T-helper 2 cell (primary cell): ENCODE measurements at places on chromosomes 3 and 15.
A peak's percentile ranks its signal among the peaks of the same experiment; 100 is the strongest.

- DNase-seq = no peak
These were observed 45.6 kb downstream of the LRTM1 start for GRCh38 chr3:54882129-54882833.

- peak; percentile 9 for DNase-seq
These were observed 35.7 kb downstream of the MGA start for GRCh38 chr15:41695750-41696436.

DNA sequence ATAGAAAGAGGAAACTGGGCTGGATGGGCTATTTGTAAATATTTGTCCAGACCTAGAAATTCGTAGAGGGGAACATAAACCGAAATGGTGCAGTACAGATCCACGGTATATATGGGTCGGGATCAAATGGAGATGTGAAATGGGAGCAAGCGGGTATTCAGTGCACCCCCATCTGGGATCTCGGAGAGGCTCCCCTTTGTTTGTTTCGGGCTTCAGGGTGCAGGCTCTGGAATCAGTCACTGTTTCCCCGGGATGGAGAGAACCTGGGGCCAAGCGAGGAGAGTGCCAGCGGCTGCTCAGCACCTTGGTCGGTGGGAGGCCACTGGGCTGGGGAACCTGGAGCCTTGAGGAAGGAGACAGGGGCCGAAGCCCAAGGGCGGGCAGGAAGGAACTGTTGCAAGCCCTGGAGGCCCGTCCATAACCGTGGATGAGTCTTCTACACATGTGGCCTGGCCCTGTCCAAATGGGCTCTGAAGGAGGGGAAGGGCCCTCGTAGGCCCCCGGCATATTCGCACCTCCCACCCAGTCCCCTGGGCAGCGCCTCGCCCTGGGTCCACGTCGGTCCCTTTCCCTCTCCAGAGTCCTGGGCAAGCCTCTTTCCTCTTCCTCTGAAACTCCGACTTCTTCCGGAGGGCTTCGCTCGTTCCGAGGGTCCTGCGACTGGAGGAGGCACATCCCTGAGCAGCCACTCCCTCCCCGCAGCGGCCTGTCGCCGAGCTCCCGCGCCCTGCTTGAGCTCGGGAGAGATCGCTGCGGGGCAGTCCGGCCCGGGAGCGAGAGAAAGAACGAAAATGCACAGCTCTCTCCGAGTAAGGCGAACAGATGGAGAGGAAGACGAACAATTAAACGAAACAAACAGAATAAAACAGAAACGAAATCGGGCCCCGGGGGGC is 3.0 kb downstream of the ISL2 start:
- DNase-seq = no peak

- no peak for DNase-seq
These were observed 10.0 kb upstream of the ST6GAL1 start for GRCh38 chr3:186920301-186920700.

- peak; percentile 64 for DNase-seq
These were observed 203.8 kb downstream of the UACA start for GRCh38 chr15:70559265-70560239.

DNA sequence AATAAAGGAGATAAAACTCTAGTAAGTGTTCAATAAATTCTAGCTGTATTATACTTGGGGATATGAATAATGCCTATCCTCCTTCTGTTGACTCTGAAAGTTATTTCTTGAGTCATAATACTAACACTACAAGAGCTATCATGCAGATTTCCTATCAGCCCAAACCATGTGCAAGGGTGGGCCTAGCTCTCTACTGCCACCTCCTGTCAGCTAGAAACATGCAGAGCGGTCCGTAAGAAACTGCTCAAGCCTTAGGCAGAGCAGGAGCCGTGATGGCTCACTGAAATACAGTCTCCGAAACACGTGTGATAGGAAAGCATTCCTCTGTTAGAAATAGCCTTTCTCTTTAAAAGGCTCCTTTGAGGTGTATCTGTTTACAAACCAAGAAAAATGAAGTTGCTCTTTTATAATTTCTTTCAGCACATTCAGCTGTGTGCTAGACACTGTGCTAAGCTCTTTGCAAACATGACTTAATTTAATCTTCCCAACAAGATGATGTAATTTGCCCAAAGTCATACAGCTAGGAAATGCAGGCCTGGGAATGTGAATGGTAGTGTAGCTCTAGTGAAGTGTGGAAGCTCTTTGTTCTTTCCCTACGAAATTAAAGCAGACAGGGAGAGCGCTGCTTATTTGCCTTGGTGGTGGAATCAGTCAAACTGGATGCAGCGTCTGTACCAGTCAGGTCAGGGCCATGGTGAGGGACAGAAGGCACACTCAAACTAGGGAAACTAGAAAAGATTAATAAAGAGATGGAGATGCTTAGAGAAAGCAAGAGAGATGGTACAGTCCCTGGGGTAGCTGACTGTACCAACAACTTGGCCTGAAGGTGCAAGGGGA is 43.1 kb downstream of the MTHFS start:
- peak; percentile 47 for DNase-seq

GRCh38 chr15:81189583-81190283 is 6.9 kb upstream of the IL16 start:
- no peak for DNase-seq

DNA sequence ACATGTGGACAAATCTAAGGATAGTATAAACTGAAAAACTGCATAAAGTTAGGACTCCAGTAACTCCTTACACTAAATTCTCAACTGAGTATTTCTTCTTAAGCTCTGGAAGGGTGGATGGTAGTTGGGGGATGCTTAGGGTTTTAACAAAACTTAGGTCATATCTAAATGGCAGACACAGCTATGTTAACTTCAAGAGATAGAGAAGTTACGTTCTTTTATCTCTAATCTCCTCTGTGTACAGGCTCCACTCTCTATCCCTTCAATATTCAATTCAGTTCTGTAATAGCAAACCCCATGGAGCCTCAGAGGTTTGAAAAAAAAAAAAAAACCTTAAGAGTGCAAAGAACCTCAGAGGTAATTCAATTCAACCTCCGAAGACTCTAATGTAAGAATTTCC is 3.1 kb downstream of the CMTM6 start:
- no peak for DNase-seq

GRCh38 chr15:34696506-34696905 is 58.3 kb downstream of the GJD2 start:
- no peak for DNase-seq

- DNase-seq = peak; percentile 82
These were observed 71.7 kb downstream of the ANKRD28 start for GRCh38 chr3:15726043-15726442.

DNA sequence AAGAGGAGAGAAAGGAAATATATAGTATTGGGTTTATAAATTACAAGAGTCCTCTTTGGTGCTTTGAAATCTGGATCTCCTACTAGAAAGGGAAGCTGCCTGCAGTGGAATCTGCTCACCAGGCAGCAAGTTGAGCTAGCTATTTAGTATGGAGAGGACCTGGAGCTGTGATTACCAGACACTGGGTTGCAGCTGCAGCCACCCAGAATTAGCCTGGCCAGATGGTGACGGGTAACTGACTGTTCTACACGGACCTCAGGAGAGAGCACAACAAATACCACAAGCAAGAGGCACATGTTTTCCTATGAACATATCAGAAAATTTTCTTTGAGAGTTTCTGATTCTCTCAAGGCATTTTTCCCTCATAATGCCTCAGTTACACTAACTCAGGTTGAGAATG is 46.5 kb downstream of the SYNPR start:
- no peak for DNase-seq

DNA sequence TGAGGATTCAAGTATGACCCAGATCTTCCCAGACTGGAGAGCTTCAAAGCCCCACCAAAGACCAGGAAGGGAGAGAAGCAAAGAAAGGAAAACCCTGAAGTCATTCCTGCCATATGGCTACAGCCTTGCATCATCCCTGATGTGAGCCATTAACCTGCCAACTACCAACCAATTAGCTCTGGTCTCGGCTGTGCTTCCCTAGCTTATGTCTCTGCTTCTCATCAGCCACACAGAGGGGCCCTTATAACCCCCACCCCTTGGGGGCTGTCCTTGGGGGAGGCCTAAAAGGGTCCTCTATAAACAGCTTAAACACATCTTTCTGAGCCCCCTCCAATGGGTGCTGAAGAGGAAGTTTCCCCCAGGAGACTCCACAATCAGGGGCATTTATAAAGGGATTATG is 52.8 kb downstream of the NOX5 start:
- no peak for DNase-seq

DNA sequence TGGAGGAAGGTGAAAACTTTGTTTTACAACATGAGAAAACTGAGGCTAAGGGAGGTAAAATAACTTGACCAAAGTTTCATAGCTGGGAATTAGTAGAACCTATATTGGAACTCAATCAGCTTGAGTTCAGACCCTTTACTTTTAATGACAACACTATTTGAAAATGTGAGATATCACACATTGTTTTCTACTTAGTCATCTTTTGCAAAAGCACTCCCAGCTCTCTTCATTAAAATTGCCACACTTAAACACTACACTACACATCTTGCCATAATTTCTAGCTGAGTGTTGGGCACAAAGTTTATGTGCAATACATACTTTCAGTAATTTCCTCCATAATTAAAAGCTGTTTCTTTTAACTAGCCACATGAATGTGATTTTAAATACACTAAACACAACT is 230.4 kb upstream of the DCBLD2 start:
- DNase-seq = no peak

DNA sequence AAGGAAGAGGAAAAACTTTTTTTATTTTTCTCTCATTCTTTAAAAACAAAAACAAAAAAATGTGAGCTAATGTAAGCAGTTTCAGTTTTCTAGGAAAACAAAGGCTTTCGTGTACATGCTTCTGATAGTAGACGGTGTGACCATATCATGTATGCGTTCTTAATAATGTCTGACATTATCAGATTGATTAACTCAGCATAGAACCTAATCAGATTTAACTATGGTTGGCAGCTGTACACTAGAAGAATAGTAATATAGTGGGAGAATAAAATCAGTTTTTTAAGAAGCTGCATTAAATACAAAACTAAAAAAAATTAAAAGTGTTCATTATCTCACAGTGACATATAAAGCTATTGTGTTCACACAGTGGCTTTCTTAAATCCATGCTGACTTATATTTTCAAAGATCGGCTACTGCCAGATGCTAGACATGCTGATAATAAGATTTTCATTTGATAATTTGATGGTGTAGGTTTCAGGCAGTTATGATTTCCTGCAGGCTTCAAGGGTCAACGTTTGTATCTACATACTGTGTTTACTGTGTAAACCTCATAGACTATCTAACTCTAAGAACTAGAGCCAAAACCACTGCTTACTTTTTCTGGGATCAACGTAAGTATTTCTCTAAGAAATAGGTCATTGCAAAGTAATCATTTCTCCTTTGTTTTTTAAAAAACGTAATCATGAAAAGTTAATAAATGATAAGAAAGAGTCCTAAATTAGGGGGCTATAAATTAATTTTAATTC is 74.0 kb downstream of the UBE2E2 start:
- no peak for DNase-seq
